ELR (cell line): ENCODE measurements at places on chromosomes 5 and 9.

DNA sequence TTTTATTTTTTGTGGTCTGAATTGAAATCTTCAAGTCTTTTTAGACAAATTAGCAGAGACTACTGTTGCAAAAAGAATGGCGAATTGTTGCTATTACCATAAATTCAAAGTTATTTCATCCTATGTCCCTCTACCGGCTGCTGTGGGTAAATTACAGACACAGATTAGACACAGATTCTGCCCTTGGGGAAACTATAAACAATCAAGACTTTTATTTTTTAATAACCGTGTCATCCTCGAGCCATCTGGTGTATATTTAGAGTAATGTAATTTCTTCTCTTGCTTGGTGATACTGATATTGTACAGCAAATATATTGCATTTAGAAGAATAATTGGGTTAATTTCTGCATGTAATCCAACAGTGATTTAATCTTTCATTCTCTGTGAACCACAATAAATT is 228.0 kb upstream of the ADAMTSL1 start:
- DNase-seq, result peak; percentile 60

DNA sequence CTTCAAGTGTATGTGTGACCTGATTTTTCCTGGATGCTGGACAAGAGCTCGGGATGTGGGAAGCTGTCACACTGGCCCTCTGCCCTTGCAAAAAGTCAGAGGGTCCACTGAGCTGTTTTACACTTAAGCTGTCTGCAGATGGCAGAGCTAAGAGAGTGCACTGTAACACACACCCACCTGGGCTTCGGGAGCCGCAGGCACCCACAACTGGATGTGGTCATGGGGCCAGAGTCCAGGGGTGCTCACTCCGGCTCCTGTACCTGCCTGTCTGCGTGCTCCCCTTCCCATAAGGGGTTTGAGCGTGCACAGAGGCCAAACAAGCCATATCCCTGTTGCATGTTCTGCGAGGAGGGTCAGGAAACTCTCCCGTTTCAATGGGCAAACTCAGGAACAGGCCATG is 82.5 kb downstream of the LRRC70 start:
- no peak for DNase-seq

GRCh38 chr5:148633067-148633377 is 21.3 kb downstream of the HTR4 start:
- no peak for DNase-seq

DNA sequence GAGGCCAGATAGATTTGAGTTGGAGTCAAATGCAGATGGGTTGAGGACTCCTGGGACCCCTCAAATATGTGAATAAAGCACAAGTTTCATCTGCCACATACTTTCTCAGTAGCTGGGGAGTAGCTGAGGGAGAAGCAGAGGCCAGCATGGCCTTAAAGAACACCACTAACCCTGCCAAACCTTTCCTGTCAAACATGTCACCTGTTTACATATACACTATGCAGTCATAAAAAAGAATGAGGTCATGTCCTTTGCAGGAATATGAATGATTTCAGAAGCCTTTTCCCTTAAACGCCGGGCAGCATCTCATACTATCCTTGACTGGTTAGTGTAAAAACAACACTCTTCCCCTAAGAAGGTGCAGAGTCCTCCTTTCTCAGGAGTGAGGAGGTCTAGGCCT is 25.2 kb upstream of the HSD17B4 start:
- no peak for DNase-seq

GRCh38 chr5:181217111-181217802 is 5.8 kb upstream of the TRIM41 start:
- DNase-seq, result peak; percentile 72

DNA sequence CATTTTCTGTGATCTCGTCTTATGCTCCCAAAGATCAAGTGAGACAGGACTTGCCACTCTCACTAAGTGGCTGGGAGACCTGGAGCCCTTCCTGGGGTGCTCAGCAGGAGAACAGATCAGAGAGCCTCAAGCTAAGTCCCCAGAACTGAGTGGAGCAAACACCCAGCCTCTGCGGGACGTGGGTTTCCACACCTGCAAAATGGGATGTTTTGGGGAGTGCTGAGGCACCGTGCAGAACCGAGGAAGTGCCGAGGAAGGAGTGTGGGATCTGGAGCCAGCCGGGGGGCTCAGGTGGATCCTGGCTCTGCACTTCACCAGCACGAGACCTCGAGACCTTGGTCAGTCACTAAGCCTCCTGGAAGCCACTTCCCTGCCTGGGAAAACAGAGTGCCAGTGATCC is 166.0 kb downstream of the DAB2IP start:
- DNase-seq, result no peak

DNA sequence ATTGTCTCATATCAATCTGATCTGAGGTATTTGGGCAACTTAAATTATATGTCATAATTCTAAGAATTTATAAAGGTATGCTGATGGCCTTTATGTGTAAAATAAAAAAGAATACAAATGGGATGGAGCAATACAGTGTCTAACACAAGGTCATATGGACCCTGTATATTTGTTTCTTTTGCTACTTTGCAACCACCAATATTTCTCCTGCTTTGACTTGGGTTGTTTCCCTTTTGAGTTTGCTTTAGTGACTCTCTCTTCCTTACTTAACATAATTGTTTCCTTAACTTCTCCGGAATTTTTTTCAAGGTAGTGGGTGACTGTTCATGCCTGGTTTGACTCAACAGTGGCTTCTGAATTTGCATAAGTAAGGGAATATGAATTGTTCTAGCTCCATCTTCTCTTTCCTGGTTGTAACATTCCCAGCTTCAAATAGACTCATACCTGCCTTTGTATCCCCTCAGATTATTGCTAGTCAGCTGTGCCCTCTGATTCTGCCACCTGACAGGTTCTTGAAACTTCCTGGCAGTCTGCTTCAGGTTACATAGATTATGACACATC is 30.2 kb upstream of the ANXA1 start:
- DNase-seq, result peak; percentile 43

GRCh38 chr5:172506251-172506650 is 51.9 kb upstream of the SH3PXD2B start:
- no peak for DNase-seq

GRCh38 chr9:115349542-115349941 is 231.6 kb upstream of the TNC start:
- peak; percentile 61 for DNase-seq

DNA sequence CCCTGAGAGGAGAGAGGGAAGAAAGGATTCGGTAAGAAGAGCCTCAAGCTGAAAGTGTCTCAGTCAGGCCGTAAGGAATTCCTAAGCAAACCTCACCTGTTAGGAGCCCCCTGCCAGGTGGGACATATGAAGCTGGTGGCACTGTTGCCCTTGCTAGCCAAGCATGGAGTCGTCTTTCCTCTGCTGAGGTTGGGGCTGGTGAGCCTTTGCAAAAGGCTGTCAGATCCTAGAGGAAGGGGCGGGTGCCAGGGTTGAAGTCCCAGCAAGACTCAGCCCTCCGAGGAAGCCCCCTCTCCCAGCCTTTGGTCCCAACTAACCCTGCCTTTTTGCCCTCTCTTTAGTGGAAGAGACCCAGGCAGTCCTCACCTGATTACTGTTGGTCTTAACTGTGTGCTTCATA is 5.5 kb upstream of the SMIM32 start:
- DNase-seq, result no peak

GRCh38 chr9:15225564-15226126 is 81.4 kb downstream of the TTC39B start:
- no peak for DNase-seq

DNA sequence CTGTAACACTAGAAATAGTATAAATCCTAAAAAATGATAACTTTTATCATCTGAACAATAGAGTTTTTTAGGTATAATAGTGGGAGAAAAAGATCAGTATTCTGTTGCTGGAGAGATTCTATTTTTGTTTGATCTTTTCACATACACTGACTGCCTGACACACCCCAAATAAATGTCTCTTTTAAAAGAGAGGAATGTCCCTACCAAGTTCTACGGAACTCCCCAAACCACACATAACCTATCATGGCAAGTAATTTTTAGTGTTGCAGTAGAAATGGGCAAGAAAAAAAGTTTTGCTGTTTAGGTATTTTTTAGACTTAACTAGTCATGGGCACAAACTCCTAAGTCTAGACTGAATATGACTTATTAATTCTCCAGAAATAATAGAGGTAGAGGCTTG is 139.1 kb downstream of the ELAVL2 start:
- DNase-seq, result no peak

- DNase-seq, result peak; percentile 29
These were observed 83.0 kb upstream of the FREM1 start for GRCh38 chr9:14993061-14993800.

- peak; percentile 46 for DNase-seq
These were observed 980 bp downstream of the CCNO start for GRCh38 chr5:55232271-55232984.

DNA sequence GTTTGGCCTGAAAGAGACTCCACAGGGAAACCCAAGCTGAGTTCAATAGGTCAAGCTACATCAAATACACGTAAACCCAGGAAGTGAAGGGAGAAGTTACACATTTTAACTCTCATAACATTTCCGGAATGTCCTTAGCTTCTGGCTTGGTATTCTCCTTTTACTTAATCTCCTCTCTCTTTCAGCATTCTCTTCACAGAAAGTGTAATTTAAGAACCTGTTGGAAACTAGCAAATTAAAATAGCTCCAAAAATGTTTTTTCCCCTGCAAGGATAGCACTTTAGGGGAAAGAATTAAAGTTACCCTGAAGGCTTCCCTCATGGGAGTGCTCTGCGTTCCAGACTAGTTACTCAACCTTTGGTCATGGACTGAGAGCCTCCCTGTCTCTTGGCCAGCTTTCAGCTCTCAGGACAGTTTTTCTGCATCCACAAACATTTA is 292.7 kb upstream of the TARS1 start:
- peak; percentile 94 for DNase-seq

DNA sequence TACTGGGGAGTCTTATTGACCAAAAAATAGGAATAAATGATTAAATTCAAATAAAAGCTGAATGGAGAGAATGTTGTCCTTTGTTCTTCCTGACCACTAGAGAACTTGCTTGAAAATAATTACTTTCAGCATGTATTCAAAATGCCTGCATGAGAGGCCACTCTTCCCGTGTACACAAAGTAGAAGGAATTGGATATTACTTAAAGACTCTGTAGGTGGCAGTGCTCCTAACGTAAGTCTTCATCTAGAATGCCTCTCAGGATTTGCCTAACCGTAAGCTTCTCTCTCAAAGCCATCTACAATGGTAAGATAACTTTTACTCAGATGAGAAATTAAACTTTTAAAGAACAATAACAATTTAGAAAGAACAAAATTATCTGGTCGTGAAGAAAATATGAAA is 620.0 kb upstream of the CCNG1 start:
- no peak for DNase-seq

GRCh38 chr5:137078171-137078665 is 420.9 kb downstream of the SPOCK1 start:
- DNase-seq, result peak; percentile 42

DNA sequence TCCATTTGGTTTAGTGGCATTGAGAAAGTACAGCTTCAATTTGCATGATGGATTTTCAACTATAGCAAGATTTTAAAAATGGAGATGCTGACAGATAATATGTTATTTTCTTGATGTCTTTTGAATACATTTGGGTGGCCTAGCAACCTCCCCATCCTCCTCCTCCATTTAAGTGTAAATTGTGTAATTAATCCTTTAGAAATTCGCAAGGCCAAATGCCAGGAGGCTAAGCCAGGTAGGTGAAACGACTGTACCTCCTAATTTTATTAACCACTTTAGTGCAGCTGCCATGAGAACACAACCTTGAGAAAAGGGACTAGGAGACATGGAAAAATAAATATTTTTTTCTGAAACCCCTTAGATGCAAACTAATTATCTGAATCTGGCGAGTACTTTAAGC is 248.8 kb downstream of the MRPS30 start:
- no peak for DNase-seq

- no peak for DNase-seq
These were observed 58.1 kb downstream of the PTCH1 start for GRCh38 chr9:95458666-95459065.

GRCh38 chr9:97695995-97696802 is 941 bp downstream of the XPA start:
- peak; percentile 45 for DNase-seq

DNA sequence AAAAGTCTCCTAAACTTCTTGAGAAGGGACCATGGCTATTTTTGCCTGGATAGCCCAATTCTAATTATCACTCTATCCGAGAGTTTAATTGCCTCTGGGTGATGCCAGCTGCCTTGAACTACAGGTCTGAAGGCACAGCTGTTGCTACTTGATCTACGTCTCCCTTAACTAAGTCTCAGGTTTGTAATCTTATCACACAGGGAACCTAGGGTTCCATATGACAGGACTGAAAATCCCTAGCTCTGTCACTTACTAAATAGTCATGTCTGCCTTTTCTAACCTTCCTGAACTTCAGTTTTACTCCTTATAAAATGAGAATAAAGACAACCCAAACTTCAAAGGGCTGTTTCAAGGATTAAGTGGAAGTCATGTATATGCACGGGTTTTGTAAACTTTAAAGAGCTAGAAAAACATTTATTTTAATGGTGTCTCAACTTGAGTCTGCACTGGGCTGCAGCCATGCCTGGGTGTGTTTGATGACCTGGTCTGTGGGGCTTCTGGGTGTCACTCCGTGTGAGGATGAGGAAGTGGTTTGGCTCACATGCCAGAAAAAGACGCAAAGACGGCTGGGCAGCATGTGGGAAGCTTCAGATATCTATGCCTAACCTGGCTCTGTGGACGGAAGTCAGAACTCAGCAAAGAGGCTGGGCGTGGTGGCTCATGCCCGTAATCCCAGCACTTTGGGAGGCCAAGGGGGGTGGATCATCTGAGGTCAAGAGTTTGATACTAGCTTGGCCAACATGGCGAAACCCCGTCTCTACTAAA is 129.3 kb upstream of the SLC44A1 start:
- DNase-seq, result peak; percentile 68

- peak; percentile 53 for DNase-seq
These were observed 98.7 kb downstream of the ZNF462 start for GRCh38 chr9:106961623-106962022.

GRCh38 chr5:35417040-35417439 is 186.8 kb upstream of the PRLR start:
- no peak for DNase-seq

DNA sequence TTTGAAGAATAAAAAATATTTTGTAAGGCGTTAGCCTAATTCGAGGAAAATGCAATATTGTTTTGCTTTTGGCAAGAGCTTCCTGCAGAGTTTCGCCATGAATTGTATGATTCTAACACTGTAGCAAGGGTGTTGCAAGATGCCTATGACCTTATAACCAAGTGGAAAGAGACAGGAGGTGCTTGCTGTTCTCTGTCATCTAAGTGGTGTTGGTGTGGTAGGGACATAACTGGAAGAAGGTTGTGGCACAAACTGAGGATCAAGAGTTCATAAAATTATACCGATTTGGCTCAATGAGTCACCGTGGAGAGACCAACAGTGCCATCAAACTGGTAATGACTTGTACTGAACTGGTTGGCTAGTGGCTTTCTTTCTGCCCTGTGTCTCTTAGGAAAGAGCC is 6.3 kb downstream of the STC2 start:
- peak; percentile 30 for DNase-seq

- peak; percentile 33 for DNase-seq
These were observed 23.8 kb upstream of the LRRC14B start for GRCh38 chr5:167511-167910.
